ENCODE measurements at places on chromosomes 13 and 19.

- no peak for DNase-seq
Measured at GRCh38 chr13:41720839-41721561, 239.9 kb downstream of the VWA8 start.

GRCh38 chr13:40624383-40624782 is 42.1 kb downstream of the FOXO1 start:
- no peak for DNase-seq

GRCh38 chr19:16436780-16437332 is 34.9 kb downstream of the EPS15L1 start:
- no peak for DNase-seq

- no peak for DNase-seq
Measured at GRCh38 chr13:59261928-59262488, 901.7 kb downstream of the DIAPH3 start.

- DNase-seq: no peak
Measured at GRCh38 chr19:58450856-58451357, 515 bp upstream of the ZNF324B start.

DNA sequence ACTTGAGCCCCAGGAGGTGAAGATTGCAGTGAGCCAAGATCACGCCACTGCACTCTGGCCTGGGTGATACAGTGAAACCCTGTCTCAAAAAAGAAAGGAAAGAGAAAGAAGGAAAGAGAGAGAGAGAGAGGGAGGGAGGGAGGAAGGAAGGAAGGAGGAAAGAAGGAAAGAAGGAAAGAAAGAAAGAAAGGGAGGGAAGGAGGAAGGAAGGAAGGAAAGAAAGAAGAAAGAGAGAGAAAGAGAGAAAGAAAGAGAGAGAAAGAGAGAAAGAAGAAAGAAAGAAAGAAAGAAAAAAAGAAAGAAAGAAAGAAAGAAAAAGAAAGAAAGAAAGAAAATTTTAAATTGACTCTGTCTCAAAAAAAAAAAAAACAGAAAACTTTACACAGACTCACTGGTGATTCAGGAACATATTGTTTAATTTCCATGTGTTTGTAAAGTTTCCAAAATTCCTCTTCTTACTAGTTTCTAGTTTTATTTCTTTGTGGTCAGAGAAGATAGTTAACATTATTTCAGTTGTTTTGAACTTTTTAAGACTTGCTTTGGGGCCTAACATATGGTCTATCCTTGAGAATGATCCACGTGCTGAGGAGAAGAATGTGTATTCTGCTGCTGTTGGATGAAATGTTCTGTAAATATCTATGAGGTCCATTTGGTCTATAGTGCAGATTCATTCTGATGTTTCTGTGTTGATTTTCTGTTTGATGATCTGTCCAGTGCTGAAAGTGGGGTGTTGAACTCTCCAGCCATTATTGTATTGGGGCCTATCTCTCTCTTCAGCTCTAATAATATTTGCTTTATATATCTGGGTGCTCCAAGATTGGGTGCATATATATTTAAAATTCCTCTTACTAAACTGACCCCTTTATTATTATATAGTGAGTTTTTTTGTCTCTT is 204.4 kb upstream of the SERP2 start:
- no peak for DNase-seq

GRCh38 chr19:1469255-1470054 is 9.6 kb downstream of the C19orf25 start:
- DNase-seq: no peak

DNA sequence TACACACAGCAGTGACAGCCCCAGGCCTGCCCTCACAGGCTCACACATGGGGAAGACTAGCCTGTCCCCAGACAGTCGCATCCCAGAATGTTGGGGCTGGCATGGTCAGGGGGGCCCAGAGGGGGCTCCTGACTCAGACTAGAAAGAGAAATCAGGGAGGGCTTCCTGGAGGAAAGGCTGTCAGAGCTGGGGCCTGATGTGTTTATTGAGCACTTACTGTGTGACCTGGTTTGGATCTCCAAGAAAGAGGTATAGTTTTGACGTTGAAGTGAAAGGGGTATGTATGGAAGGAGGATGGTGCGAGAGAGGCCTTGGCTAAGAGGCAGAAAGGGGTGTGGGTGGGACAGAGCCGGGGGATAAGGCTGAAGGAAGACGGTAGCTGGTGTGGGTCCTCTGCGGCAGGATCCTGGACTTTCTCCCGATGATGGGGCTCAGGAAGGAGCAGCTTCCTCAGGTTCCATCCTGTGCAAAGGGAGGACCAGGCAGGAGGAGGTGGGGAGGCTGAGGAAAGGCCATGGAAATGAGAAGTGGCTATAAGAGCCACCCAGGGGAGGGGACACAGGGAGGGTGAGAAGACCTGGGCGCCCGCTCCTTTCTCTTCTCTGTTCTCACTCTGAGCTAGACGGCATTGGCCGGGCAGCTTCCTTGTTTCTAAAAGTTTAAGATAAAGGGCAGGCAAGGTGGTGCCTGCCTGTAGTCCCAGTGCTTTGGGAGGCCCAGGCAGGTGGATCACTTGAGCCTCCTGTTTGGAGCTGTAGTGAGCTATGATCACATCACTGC is 16.1 kb upstream of the BCL3 start:
- DNase-seq: no peak

DNA sequence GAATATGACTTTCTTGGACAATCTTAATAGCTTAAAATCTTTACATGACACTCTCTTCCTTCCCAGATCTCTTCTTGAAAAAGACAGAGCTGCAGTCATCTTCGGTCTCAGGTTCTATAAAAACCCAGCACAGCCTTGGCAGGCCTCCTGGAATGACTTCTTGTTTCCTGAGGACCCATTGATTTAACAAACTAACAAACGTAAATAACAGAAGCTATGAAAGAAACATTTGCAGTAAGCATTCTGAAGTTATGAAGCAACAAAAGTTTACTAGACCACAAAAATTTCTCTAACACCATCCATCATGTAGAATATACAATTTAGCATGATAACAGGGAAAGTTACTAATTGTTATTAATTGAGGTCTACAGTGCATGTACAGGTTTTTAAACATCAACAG is 62.8 kb upstream of the STARD13 start:
- no peak for DNase-seq

- DNase-seq: no peak
Measured at GRCh38 chr13:46378411-46378810, 8.6 kb downstream of the RUBCNL start.

DNA sequence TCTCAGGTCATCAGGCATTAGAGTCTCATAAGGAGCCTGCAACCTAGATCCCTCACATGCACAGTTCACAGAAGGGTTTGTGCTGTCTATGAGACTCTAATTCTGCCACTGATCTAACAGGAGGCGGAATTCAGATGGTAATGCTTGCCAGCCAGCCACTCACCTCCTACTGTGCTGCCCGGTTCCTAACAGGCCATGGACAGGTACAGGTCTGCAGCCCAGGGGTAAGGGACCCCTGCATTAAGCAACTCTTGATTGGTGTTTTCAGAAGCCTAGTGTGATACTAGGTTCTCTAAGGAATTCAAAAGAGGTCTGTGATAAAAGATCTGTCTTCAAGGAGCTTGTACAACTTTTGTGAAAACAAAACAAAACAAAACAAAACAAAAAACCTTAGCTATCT is 31.1 kb downstream of the CAB39L start:
- DNase-seq: no peak

GRCh38 chr13:80923907-80924306 is 583.0 kb upstream of the SPRY2 start:
- DNase-seq: no peak

DNA sequence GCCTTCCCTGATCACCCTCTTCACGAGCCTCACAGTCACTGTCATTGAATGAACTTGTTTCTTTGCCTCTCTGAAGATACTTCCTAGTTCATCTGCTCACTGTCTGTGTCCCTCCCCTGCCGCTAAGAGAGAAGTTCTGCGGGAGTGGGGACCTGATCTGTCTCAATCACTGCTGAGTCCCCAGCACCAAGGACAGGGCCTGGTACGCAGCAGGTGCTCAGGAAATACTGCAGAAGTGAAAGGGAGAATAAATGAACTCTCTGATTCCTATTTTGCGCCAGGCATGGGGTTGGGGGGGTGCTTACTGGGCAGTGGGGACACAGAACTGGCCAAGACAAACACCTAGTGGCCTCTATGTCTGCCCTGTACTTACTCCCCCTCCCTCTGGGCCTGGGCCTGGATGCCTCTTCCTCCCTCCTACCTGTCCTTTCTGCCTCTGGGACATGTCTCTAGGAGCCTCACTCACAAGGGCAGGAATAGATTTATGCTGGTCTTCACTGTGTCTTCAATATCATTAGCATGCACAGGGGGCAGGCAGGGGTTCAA is 17.5 kb downstream of the FCGBP start:
- no peak for DNase-seq

- peak; percentile 8 for DNase-seq
Measured at GRCh38 chr19:6012426-6013170, 34.7 kb upstream of the RANBP3 start.

DNA sequence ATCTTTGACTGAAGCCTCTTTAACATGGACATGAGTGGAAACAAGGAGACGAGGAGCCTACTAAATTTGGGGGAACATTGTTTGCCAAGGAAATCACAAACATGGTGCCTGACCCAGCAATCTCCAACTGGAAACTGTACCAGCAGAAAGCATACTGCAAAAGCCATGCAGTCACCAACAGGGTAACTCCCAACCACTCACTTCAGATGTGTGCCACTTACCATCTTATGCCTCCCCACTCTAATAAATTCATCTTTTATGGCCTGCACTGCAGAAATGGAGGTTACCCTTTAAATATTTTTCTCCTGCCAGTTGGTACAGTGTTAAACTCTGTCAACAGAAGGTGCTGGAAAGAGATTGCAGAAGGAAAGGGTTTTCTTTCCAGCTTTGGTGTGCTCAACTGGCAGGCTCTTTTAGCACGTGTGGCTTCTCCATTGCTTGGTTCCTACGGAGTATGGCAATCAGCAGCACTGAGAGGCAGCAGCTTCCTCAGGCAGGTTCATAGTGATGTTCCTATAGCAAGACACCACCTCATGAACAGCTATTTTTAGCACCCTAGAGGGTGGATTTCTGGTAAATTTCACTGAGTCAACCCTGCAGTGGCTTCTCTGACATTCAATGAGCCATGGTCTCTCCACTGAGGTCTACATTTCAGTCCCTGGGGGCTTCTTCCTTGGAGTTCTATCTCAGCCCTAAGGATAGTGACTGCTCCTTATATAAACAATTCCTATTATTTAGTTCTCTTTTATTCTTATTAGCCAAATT is 21.4 kb downstream of the MIR17HG start:
- DNase-seq: no peak

- DNase-seq: no peak
Measured at GRCh38 chr13:85575110-85575509, 224.1 kb downstream of the SLITRK6 start.

GRCh38 chr19:4609878-4610511 is 29.3 kb upstream of the TNFAIP8L1 start:
- no peak for DNase-seq

DNA sequence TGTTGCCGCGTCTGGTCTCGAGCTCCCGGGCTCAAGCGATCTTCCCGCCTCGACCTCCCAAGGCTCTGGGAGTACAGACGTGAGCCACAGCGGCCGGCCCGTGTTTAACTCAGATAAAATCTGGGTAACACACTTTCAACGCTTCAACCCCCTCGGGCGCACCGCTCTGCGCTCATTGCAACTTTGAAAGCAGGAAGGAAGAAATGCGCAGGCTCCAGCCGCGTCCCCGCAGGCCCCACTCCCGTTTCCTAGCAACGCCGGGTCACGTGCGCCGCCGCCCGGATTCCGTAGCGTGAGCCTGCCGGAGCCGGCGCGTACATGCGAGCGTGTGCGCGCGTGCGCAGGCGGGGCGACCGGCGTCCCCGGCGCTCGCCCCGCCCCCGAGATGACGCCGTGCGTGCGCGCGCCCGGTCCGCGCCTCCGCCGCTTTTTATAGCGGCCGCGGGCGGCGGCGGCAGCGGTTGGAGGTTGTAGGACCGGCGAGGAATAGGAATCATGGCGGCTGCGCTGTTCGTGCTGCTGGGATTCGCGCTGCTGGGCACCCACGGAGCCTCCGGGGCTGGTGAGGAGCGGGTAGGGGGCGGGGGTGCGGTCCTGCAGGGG is at the start of gene BSG:
Gene BSG (plus strand): TSS at position 457 of the 603 bp plus-strand sequence. CDS start 39 bp downstream, at position 496.
- DNase-seq: peak; percentile 98

DNA sequence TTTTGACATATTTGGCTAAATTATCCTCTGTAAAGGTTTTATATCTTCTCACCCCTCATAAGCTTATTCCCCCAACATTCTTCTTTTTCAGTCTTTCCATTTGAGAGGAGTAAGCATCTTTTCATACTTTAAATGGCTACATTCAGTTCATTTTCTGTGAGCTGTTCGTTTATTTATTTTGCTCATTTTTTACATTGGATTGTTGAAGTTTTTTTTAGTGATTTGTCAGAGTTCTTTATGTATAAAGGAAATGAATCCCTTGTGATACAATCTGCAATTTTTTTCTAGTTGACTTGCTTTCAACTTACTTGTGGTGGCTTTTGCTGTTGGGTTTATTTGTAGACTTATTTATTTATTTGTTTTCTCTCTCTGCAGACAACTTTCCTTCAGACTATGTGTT is 250.3 kb downstream of the DLEU7 start:
- DNase-seq: no peak

DNA sequence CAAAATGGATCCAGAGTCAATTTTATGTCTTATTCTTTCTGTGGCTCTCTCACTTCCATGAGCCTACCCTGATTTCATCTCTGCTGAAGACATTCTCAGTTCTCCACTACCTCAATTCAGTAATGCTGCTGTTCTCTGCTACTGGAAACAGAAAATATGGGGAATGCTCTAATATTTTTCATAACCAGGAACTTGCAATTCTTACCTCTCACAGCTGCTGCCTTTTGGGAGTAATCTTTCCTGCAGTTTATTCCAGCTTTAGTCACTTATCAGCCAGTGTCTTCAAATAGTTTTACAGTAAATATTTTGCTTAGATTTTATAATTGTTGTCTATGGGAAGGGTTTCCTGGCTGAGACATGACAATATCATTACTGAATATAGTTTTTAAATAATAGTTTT is 145.1 kb upstream of the UFM1 start:
- no peak for DNase-seq

GRCh38 chr19:7619671-7620441 is 9.5 kb downstream of the XAB2 start:
- DNase-seq: no peak
